ENCODE measurements at places on chromosomes 7 and 10.

- no peak for DNase-seq
Measured at GRCh38 chr7:112517487-112517886, 36.7 kb downstream of the LSMEM1 start.

DNA sequence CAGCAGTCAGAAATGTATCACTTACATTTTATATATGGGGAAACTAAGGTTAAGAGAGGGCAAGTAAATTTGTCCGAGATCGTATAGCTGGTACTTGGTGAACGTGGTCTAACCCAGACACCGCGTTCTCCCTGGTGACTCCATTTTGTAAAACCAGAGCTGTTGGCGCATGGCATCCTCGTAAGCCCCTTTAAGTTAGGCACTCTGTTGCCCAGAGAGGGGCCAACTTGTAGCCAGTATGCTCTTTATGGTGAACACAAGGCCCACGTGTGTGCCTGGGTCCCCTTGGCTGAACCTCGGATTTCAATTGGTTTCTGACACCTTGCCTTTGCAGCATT, 39.7 kb upstream of the ZNF518A start:
- DNase-seq: no peak

GRCh38 chr7:106246902-106247711, 37.7 kb downstream of the NAMPT start:
- DNase-seq: no peak

GRCh38 chr7:130293521-130293920, 560 bp downstream of the CPA4 start:
- DNase-seq: no peak

DNA sequence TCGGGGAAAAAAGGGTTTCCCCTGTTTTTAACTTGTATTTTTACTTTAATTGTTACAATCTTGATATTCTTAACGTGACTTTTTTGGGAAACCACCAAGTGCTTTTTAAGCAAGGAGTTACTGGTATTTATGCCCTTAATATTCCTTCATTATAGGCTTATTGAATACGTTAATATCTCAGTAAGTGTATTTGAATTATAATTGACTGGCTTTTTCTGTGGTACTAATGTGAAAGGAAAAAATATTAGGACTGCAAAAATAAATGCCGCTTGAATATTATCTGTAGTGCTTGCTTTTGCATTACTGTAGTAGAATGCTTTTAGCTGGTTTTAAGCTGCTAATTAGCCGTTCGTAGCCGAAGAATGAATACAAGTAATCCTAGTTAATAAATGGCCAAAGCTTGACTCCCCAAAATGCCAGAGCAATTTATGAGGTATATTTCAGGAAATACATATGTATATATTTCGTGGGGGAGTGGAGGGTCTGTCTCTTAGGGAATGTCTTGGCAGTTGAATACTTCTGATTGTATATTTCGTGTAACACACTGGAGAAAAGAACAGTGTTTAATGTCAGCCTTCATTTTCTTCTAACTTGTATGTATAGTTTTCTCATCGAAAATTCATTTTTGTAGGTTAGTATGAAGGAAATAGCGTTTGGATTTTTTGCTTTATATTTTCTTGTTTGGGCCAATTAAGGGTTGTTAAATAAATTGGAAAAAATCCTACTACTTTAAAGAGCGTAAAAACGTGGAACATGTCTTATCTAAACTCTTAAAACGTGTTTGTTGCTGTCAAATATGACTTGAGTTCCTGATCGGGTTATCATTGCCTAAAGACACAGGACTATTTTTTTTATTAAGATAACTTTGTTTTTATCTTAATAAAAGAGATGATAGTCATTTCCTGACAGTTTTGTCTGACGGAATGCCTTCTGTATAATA, 1.5 kb downstream of the PDCD4 start:
- no peak for DNase-seq

GRCh38 chr7:73342645-73343044, 14.7 kb downstream of the FKBP6 start:
- no peak for DNase-seq

DNA sequence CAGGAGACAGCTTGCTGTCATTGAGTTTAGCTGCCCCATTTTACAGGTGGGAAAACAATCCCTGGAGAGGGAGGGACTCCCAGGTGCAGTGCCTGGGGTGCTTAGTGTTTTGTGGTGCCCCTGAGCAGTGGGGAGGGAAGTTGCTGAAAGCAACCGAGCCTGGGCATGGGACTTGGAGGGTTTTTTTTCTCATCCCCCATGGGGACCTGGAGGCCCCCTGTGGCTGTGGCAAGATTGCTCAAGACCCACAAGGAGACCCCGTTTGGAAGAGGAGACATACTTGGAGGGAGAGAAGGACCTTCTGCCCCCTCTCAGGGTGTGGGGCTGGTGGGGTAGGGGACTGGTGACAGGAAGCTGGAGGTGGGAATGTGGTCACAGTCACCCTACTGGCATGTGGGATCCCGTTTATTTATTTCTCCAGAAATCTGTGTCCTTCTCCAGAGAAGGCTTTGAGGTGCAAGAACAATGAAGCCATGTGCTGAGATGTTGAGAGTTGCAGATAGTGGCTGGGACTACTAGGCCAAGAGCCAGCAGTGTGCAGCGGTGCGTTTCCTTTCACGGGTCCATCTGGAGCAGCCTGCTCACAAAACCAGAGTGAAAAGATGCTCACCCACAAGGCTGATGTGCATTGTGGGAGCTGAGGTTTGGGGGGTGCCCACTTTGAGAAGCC, 21.5 kb downstream of the ZMIZ1 start:
- DNase-seq: no peak

GRCh38 chr7:134902058-134902457, 84.2 kb upstream of the AGBL3 start:
- no peak for DNase-seq

GRCh38 chr10:116110736-116111135, 162.3 kb downstream of the GFRA1 start:
- DNase-seq: no peak

- peak; percentile 14 for DNase-seq
Measured at GRCh38 chr7:35537067-35538023, 157.6 kb downstream of the HERPUD2 start.

DNA sequence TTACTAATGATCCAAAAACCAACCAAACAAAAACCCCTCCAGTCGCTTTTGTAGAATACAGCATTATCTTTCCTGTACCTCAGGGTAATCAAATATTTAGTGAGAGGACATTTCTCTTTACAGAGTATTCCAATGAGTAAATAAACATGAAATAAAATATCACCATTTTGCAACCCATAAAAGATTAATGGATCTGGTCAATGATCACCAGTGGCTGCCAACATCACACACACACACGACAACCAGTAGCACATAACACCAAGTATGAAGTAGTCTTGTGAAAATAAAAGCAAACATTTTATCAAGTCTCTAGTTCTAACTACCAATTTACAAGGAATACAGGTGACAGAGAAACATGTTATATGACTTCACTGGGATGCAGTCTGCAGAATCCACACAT, 188.6 kb upstream of the IMMP2L start:
- no peak for DNase-seq

DNA sequence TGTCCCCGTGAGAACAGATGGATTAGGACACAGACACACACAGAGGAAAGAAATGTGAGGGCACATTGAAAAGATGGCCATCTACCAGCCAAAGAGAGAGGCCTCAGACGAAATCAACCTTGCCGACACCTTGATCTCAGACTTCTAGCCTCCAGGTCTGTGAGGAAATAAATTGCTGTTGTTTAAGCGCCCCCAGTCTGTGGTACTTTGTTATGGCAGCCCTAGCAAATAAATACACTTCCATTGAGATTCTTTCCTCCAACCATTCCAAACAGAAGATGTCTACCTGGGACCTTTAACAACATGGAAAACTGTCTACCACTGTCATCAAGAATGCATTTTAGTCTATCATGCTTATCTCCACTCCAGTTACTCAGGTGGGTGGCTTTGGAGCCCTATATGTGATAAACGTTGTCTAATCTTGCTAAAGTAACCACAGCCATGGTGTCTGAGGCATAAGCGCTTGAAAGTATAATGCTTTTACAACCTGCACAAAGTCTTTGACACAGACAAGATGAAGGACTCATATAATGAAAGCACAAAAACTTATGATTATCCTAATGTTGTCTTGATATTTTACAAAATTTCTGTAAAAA, 244.3 kb downstream of the MTERF1 start:
- DNase-seq: no peak

GRCh38 chr7:84204655-84205054, 10.1 kb upstream of the SEMA3A start:
- no peak for DNase-seq

- DNase-seq: no peak
Measured at GRCh38 chr7:98221611-98222532, 10.6 kb downstream of the BHLHA15 start.

DNA sequence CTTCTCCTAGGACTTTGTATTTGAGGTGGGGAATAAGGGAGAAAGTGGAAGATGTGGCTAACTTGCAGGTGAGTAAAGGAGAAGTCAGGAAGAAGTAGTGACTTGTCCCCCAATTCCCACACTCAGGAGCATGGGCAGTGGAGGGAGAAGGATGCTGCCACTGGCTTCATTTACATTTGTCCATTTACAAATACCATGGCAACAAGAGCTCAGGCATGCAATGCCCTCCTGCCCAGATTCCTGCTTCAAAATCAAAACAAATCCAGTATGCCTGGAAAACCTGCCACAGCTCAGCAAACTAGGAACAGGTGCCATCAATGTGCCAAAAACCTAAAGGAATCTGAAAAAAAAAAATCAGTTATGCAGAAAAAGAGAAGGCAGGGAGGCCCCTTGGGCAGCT, 139.9 kb downstream of the KCNMA1 start:
- no peak for DNase-seq

DNA sequence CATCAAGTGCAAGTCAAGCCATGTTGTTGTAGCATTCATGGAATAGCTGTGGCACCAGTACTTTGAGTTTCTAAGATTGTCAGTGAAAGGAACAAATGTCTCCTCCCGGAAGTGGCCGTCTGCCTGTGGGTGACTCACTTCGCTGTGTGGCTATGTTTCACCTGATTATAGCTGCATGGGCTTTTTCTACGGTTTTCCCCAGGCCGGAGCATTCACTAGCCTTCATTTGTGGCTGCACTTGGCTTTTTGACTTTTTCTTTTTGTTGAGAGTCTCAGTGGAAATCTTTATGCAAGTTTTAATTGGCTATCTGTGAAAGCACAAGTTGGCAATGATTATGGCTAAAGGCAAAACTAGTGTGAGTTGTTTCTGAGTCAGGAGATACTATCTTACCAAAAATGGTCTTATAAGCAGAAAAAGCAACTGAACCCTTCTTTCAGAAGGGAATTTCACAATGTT, 35.0 kb downstream of the SRI start:
- no peak for DNase-seq

Data from cortex of kidney (tissue), 1 donor.